Sigmoid colon (tissue), 7 donors: ENCODE measurements at places on chromosomes 4 and X. TPM values are rescaled to one million over a fixed set of nuclear protein-coding genes. Genes with fewer than 3 reads are reported as not detected.

TCEAL7 gene
- 19.7 TPM for total RNA-seq

SLC10A4 gene
- 2.5 TPM for total RNA-seq

PLRG1 gene
- 43.3 TPM for total RNA-seq

ADH7 gene
- not detected for total RNA-seq

FGF13 gene
- 13.0 TPM for total RNA-seq

RELL1 gene
- 42.1 TPM for total RNA-seq

FAM241A gene
- total RNA-seq, result 3.7 TPM

YTHDC1 gene
- 57.1 TPM for total RNA-seq

PNMA6A gene
- total RNA-seq, result 0.81 TPM

SYN1 gene
- 0.68 TPM for total RNA-seq

SORCS2 gene
- 4.1 TPM for total RNA-seq

DTHD1 gene
- total RNA-seq, result 0.27 TPM

IQSEC2 gene
- total RNA-seq, result 13.6 TPM

CT55 gene
- not detected for total RNA-seq

SH3BGRL gene
- 452 TPM for total RNA-seq

NDUFC1 gene
- 17.4 TPM for total RNA-seq

CTAG1A gene
- not detected for total RNA-seq

NXF2 gene
- not detected for total RNA-seq

FRMPD3 gene
- not detected for total RNA-seq

GRK4 gene
- 9.3 TPM for total RNA-seq

MAGEA2B gene
- not detected for total RNA-seq

DGKK gene
- total RNA-seq, result not detected

CXXC4 gene
- 2.2 TPM for total RNA-seq

NAAA gene
- 60.6 TPM for total RNA-seq

ARX gene
- total RNA-seq, result not detected

CLGN gene
- 3.1 TPM for total RNA-seq

NHS gene
- 9.6 TPM for total RNA-seq

NAA11 gene
- total RNA-seq, result not detected

DRD5 gene
- 0.54 TPM for total RNA-seq

SSX2 gene
- not detected for total RNA-seq

RAB9B gene
- total RNA-seq, result 13.8 TPM

GAGE2A gene
- not detected for total RNA-seq

PNMA3 gene
- total RNA-seq, result 0.41 TPM

CYTL1 gene
- total RNA-seq, result 1.5 TPM

ATP1B4 gene
- not detected for total RNA-seq

SSX1 gene
- not detected for total RNA-seq

SH3D19 gene
- total RNA-seq, result 105 TPM

HEPH gene
- 78.2 TPM for total RNA-seq

AFF2 gene
- 1.2 TPM for total RNA-seq

TMEM271 gene
- total RNA-seq, result not detected

APELA gene
- total RNA-seq, result not detected

MRPS18C gene
- total RNA-seq, result 14.4 TPM

TCP11X2 gene
- total RNA-seq, result not detected

TMEM255A gene
- total RNA-seq, result 5.9 TPM

ATG4A gene
- 6.9 TPM for total RNA-seq

SMR3B gene
- not detected for total RNA-seq

RAI2 gene
- total RNA-seq, result 26.0 TPM

CSAG1 gene
- not detected for total RNA-seq

TLR1 gene
- 8.7 TPM for total RNA-seq

PCDH11X gene
- 0.28 TPM for total RNA-seq

GASK1B gene
- total RNA-seq, result 52.8 TPM

CT45A2 gene
- not detected for total RNA-seq

CT45A10 gene
- total RNA-seq, result not detected

SCML2 gene
- 5.6 TPM for total RNA-seq

MAGEC2 gene
- total RNA-seq, result not detected

IL2 gene
- not detected for total RNA-seq

CDKN2AIP gene
- total RNA-seq, result 35.0 TPM

SASH3 gene
- 8.7 TPM for total RNA-seq
